8988T (cell line): ENCODE measurements at places on chromosomes 13 and 19.

GRCh38 chr13:36129539-36129938, 1.6 kb downstream of the DCLK1 start:
- DNase-seq, result no peak

DNA sequence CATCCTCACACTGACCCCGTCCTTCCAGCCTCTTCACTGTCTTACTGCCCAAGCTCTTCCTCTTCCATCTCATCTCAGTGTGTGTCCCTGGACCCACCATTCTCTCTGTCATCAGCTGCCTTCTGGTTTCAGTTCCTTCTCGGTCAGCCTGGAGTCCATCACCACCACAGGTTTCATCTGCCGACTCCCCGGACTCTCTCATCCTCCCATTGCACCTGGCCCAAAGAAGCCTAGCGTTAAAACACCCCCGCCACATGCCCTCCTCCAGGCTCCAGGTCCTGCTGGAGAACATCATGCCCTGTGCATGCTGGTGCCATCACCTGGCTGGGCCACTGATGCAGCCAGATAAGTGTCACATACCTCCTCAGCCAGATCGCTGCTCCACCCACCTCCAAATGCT, 122.1 kb upstream of the GPR12 start:
- no peak for DNase-seq

- no peak for DNase-seq
These were observed 18.7 kb downstream of the MLLT1 start for GRCh38 chr19:6260912-6261650.

- no peak for DNase-seq
These were observed 35.7 kb upstream of the FAM216B start for GRCh38 chr13:42745655-42746054.

DNA sequence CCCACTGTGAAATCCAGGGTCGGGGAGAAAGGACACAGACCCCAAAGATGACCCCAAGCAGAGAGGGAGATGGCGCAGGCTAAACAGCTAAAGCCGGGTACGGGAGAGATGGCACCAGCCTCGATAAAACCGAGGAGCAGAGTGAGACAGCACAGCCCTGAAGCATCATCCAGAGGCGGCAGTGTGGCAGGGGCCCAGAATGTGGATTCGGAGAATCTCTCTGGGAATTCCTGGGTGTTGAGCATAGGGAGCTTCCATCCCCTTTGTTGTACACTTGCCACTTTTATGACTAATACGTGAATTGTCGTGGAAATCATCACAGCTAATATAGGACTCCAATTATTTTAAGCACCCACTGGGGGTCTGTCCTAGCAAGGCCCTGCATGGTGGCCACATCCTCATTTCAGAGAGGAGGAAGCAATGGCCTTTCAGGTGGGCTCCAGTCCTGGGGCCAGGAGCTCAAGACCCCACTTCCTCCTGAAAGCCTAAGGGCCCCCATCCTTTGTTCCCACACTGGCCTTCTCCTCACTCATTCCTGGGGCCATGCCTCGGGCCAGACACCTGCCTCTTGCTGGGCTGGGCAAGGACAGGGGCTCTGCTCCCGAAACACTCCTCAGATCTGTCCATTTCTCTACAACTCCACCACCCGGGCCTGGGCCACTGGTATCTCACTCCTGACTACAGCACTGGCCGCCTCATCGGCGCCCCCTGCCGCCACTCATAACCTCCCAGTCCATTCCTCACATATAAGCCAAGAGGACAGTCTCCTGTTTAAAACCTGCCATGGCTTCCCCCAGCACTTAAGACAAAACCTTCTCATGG, 29.3 kb upstream of the ATP1A3 start:
- DNase-seq, result no peak

DNA sequence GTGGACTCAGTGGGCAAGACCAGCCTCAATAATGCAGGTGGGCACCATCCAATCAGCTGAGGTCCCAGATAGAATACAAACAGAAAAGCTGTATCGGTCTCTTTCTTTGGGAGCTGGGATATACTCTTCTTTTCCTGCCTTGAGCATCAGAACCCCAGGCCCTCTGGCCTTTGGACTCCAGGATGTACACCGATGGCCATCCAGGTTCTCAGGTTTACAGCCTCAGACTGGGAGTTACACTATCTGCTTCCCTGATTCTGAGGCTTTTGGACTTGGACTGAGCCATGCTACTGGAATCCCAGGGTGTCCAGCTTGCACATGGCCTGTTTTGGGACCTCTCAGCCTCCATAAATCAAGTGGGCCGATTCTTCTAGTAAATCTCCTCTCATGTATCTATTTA, 27.6 kb upstream of the USP12 start:
- no peak for DNase-seq

- DNase-seq, result no peak
These were observed 127.7 kb downstream of the VWA8 start for GRCh38 chr13:41833201-41833600.

DNA sequence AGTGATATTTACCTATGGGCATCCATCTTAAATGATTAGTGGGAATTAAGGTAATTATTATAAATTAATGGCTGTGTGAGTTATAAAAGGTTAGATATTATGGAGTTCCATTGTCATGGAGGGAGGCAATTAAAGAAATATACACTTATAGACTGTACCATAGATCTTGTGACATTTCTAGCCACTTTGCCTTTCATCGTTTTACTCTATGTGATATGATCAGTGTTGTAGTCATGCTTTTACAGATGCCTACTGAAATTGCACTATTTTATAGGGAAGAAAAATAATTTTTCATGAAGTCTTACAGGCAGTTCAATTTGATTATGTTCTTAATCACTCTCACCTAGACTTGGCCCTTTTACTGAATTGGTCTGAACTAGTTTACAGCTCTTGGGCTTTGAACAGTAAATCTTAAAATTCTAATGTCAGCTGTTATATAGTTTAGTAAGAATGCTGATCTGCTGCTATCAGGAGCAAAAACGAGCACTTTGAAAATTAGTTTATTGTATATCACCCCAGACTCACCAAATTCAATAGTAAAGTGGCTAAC, 301.2 kb downstream of the GPC6 start:
- DNase-seq, result no peak

- no peak for DNase-seq
These were observed 1.6 kb downstream of the ARRDC2 start for GRCh38 chr19:18009412-18010066.

DNA sequence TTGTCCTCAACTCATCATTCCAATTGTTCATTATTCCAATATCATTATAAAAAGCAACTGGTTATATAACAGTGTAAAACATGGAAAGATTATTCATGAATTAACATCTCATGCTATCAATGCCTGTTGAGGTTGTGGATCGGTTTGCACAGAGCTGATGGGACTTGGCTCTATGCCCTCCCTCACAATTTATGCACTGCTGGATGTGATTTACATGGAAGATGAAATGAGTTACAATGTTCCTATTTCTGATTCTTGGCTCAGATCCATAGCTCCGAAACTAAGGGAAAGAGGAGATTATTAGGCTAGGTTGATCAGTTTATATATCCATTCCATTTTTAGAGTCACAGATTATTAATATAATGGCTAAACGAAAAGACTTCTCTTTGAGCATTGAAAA, 38.6 kb downstream of the SCEL start:
- no peak for DNase-seq

- no peak for DNase-seq
These were observed 29.5 kb downstream of the TMEM255B start for GRCh38 chr13:113788413-113789135.

DNA sequence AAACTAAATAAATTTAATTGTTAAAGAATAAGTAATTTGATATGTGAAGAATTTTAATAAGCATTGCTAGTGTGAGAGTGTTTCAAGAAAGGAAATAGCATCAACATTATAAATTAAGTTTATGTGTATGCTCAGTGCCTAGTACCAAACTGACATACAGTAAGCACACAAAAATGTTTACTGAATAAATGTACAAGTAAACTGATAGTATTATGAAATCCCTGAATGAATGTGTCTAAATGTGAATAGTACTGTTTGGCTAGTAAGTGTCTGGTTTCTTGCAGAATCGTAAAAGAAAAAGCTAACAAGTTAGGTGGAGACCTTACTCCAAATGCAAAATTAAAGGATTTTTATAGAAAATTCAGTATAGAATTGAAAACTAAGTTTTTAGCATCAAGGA, 233.6 kb downstream of the PCDH9 start:
- no peak for DNase-seq

GRCh38 chr19:11025445-11025844, 63.8 kb upstream of the LDLR start:
- no peak for DNase-seq

- DNase-seq, result no peak
These were observed 187.8 kb downstream of the LHFPL6 start for GRCh38 chr13:39415008-39415802.

- no peak for DNase-seq
These were observed 1.8 kb downstream of the DNMT1 start for GRCh38 chr19:10192922-10193321.

DNA sequence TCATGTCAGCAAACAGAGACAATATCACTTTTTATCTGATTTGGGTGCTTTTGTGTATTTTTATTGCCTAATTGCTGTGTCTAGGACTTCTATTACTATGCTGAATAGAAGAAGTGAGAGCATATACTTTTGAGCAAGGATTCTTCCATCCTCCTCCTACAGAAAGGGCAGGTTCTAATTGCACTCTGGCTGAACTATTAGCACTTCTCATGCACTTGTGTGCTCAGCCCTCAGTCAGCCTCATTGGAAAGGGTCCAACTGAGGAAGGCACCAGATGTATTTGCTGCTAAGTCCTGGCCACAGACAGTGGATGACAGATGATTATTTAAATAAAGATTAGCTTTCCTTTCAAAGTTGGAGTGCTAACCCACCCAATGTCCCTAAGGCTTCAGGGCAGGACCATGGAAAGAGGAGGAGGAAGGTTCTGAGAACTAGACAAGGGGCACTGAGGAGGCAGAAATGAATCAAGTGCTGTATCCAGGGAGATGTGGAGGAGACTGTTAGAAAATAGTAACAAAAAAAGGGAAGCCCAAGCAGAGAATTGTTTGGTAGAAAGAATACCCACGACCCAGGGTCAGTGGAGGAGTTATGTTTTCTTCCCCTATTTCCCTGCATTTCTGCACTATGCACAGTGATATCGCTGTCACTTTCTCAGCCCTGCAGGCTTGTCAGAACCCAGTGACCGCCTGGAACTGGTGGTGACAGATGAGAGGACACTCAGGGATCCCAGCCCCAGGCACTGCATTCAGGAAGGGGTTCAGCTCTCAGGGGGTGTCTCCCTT, 8.0 kb downstream of the LILRB4 start:
- no peak for DNase-seq

DNA sequence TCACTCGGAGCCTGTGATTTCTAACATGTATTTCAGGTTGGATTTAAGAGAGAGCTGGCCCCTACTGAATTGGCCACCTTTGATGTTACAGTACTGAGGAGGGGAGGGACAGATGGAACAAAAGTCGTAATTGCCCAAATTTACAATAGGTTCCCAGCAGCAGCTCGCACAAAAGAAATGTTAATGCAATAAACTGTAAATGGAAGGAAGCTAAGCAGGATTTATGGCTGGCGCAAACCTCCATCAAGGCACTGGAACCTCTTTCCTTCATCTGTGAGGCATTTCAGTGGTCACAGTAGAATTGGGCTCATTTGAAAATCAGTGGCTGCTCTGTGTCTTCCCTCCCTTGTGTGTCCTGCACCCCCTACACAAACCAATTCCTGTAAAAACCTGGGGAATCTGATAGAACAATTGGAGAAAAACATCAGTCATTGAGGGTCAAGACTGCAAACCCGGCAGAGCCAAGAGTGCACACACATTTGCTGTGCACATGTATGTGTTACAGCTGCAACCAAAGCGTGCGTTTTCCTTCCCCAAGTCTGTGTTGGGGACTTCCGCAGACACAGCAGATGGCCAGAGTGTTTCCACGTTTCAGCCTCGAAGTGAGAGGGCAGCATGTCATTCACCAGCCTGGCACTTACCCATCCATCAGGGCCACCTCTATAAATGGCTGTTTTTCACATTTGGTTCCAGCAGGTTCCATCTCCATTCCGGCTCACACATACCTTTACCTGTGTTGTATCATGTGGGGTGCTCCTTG, 192.8 kb downstream of the TM9SF2 start:
- no peak for DNase-seq

DNA sequence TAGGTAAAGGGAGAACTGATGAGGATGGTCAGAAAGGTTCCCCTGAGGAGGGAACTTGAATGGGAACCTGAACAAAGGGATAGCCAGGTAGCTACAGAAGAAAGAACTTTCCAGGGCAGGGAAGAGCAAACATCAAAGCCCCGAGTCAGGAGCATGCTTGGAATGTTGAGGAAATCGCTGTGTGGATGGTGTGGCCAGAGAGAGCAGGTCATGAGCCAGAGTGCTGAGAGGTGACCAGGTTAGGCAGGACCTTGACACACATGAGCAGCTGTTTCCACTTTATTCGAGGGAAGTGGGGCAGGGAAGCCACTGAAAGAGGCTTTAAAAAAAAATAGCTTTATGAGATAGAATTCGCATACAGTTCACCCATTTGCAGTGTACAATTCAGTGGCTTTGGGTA, 4.4 kb downstream of the RAB8A start:
- no peak for DNase-seq

GRCh38 chr13:100361504-100361903, 227.1 kb downstream of the GGACT start:
- no peak for DNase-seq

GRCh38 chr19:52963247-52963618, 552 bp upstream of the ZNF816 start:
- DNase-seq, result no peak

DNA sequence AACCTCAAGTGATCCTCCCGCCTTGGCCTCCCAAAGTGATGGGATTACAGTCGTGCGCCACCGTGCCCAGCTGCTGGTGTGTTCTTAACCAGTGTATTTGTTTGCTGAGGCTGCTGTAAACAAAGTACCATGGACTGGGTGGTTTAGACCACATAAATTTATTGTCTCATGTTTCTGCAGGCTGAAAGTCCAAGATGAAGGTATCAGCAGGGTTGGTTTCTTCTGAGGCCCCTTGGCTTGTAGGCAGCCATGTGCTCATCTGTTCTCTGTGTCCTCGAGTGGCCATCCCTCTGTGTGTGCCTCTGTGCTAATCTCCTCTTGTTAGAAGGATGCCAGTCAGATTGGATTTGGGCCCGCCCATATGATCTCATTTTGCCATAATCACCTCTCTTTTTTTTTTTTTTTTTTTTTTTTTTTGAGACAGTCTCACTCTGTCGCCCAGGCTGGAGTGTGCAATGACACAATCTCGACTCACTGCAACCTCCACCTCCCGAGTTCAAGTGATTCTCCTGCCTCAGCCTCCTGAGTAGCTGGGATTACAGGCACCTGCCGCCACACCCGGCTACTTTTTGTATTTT, 31.8 kb downstream of the PEX11G start:
- no peak for DNase-seq

DNA sequence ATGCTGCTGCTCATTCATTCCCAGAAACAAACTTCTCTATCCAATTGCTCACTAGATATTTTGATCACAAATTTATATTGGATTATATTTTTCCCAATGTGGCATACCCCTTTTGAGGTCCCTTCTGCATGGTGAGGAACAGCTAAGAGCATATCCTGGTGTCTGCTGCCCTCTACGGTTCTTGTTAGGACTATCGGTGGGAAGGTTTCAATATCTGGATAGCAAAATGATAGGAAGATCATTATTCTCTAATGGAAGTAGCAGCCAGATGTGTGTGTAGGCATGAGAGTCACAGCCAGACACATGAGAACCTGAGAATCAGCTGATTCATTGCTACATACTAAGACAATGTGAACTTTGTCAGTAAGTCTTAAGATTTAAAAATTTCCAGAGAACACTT, 1422.4 kb upstream of the MIR17HG start:
- no peak for DNase-seq
